Transverse colon (tissue), 4 donors: ENCODE measurements at places on chromosomes 7 and 10.
A peak's percentile ranks its signal among the peaks of the same experiment; 100 is the strongest.

- no peak for DNase-seq
Measured at GRCh38 chr7:45033261-45033930, 33.4 kb downstream of the CCM2 start.

DNA sequence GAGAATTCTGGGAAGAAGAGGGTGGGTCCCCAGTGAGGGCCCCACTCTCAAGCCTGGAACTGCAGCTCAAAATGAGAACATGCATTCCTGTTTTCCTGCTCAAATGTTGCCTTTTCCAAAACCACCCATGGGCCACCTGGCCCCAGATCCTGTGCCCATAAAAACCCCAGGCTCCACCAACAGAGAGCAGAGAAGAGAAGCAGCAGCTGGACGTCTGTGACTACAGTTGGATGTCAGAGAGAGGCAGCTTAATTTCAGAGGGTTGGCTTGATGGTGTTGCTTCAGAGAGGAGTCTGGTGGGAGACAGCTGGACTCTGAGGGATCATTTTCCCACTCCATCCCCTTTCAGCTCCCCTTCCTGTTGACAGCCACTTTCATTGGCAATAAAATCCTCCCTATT, 256.4 kb downstream of the FZD1 start:
- no peak for DNase-seq

- no peak for DNase-seq
Measured at GRCh38 chr7:26964156-26964808, 99.9 kb upstream of the SKAP2 start.

GRCh38 chr7:42091461-42092291, 145.3 kb downstream of the GLI3 start:
- DNase-seq: no peak

GRCh38 chr7:105987046-105987445, 24.0 kb downstream of the CDHR3 start:
- DNase-seq: no peak

- no peak for DNase-seq
Measured at GRCh38 chr7:2982401-2982800, 61.3 kb downstream of the CARD11 start.

DNA sequence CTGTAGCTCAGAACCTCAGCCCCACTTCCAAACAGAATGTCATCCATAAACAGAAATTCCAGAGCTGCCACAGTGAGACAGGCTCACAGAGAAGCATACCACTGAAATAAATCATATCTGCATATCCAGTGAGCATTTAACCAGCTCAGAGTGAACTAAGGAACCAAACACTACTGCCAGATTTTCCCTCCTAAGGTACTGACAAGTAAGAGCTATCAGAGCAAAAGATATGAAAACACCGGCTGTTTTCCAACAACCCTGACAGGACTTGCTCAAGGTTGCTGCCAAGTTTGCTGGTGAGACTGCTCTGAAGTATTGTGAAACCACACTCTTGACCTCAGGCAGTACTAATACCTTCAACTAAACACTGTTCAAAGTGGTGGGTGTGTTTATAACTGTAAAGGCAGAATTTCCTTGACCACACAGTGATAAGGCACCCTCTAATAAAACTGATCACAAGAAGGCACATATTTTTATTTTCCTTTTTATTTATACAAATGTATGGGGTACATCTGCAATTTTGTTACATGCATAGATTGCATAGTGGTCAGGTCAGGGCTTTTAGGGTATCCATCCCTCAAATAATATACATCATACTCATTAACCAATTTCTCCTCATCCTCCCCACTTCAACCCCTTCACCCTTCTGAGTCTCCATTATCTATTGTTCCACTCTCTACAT, 18.3 kb downstream of the SGMS1 start:
- peak; percentile 45 for DNase-seq

GRCh38 chr7:2687338-2687869, 598 bp upstream of the AMZ1 start:
- DNase-seq: no peak

DNA sequence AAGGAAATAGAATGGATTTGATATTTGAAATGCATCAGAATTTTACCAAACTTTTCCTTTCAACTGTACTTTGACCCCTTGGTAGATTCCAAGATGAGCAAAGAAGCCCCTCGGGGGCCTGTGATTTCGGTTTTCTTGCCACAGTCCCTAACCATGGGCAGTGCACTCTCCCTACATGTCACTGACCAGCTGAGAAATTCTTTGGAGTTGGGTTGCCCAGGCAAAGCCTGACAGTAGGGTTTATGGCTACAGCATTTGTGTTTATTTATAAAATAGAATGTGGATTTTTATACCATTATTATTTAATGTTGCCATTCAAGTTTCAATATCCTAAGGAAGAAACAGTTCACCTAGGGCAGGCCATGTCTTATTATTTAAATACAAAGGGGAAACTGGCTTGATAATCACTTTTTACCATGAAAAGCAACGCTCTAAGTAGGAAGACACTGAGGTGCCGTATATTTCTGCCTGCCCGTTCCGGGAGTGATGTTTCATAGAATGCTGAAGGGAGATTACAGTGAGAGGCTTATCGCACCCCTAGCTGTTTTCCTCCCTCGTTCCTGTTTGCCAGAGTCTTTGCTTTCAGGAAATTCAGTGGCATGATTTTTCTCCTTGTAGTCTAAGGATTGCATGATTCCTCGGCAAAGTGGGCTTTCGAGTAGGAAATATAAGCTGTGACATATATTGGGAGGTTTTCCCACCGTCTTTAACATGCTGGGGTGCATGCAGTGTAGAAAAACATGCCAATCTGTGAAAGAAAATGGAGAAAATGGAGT, 35.8 kb downstream of the WIPF3 start:
- no peak for DNase-seq

DNA sequence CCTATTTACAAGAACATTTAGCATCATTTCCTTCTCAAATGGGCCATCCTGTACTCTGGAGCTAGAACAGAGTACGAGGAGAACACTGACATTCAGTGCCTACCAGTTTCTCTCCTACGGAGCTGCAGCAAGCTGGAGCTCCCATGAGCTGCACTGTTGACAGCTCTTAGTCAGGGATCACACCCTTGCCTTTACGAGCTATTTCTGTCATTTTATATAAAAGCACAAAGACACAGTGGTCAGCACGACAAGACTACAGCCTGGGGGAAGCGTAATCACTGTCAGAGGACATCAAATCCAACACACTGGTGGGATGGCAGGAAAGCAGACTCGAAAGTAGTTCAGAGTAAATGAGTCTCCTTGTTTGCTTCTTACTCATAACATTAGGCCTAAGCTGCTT, 2.7 kb downstream of the CDCA7L start:
- no peak for DNase-seq

DNA sequence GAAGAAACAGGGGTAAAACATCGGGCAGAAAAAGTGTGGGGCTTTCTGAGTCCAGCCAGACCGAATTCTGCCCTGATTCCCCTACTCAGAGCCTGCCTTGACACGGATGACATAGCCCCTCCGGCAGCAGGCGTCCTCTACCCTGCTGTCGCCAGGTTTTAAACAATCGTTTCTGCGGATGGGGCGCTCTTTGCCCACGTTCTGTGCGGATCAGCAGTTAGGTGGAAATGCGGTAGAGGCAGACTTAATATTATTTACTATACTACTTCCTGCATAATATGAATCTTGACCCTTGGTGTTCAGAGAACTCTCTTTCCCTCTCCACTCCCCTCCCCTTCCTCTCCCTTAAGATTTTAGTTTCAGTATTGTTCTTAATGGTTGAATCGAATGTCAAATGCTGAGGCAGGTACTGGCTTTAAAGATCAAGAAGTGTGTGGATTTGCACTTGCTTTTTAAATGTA, 2.4 kb downstream of the GATA3 start:
- no peak for DNase-seq

DNA sequence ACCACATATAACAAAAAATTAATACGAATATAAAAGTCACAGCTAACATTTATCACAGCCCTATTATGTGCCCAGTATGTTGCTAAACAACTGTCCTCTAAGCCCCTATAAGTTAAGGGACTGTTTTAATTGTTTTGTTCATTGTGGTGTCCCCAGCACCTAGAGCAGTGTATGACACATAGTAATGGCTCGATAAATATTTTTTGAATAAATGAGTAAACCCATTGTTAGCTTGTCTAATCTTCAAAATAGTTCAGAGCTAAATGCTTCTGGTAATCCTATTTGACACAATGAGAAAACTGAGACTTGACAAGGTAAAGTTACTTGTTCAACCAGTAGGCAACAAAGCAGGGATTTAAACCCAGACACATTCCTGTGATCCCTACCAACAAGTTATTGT, 78.4 kb upstream of the NEUROD6 start:
- no peak for DNase-seq

- no peak for DNase-seq
Measured at GRCh38 chr7:64997164-64997908, 6.5 kb upstream of the ZNF117 start.

DNA sequence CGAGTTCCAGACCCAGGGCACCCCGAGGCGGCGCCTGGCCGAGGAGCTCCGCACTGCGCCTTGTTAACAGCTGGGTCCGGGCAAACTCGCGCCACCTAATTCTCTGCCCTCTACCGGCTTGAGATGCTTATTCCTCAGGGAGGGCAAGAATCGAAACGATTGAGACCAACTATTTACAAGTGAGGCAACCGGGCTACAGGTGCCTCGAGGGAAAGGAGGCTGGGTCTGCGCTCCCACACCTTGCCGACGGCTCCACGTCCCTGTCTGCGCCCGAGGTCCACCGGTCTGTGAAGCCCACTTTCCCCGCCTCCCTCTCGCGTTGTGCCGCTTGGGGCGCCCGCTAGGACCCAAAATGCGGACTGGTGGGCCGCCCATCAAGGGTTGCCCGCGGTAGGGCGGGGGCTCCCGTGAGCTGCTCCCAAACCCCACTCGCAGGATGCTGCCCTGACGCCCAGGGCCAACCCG, 527 bp downstream of the AKR1B1 start:
- peak; percentile 56 for DNase-seq

- no peak for DNase-seq
Measured at GRCh38 chr10:123458933-123459332, 207.2 kb upstream of the GPR26 start.

DNA sequence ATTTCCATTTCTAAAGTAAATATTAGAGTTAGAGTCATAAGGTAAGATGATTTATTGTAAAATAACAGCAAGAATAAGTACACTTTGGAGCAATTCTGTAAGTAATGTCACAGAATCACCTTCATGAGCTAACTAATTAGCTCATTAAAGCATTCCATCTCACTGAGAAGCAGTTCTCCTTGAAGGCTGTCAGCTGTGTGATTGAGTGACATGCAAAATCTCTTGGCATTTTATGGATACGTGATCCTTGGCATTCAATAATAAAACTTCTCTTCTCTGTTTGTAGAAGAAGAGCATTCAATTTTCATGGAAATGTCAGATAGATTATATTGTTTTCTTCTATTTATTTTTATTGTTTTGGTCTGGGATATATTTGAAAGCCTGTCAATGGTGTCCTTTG, 1389.3 kb downstream of the GATA3 start:
- no peak for DNase-seq

DNA sequence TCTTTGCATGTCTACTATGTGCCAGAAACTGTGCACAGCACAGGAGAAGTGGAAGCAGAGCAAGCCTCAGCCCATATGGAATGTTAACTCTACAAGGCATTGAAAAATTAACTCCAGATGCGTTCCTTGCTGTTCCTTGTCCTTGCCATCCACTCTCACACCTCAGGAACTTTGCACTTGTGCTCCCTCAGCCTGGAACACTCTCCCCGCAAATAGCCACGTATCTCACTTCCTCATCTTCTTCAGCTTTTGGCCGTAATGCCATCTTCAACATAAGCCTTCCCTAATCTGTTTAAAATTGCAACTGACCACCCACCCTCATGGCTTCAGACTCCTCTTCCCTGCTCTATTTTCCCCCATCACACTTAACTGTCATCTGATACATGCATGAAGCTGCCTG, 83.2 kb upstream of the CAPZA2 start:
- DNase-seq: no peak

DNA sequence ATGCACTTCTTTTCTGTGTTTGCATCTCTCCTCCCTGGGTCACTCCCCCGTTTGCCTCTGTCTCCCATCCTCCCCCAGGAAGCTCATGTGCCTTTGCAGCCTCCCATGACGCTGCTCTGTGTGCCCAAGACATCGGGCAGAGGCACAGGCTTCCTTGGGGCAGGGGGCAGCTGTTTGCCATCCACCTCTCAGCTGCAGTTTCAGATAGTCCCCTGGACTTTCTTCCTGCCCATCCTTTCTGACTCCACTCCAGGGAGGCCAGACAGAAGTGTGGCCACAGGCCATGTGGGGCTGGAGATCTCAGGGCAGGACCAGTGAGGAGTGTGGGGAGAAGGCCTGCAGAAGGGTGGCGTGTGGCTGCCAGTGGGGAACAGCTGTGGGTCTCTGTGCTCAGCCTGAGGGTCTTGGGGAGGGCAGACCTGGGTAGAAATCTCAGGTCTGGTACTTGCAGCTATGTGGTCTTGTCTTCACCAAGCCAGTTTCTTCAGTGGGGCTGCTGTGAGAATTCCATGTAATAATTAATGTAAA, 10.6 kb upstream of the SAMD8 start:
- no peak for DNase-seq

DNA sequence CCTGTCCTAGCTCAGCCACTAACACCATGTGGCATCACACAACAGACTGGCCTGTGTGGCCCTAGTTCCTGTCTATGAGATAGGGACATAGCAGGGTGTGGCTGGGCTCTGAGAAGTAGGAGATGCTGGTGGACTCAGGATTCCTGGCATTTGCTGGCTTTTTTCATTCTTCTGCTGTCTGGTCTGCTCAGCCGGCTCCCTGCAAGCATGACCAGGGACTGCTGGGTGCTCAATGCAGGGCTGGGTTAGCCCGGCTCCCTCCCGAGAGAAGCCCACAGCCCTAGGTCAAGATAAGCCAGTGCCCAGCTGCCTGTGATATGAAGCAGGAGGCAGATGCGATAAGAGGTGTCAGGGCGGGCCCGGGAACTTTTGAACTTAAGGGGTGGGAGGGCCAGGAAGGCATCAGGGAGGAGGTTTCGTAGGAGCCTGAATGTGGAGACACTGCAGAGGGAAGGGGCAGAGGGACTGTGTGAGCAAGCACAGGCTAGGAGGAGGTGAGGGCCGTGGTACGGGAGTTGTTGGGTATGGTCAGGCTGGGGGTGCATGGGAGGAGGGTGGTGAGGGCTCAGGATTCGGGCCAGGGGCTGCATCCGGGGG, 3.5 kb downstream of the AQP1 start:
- DNase-seq: no peak

DNA sequence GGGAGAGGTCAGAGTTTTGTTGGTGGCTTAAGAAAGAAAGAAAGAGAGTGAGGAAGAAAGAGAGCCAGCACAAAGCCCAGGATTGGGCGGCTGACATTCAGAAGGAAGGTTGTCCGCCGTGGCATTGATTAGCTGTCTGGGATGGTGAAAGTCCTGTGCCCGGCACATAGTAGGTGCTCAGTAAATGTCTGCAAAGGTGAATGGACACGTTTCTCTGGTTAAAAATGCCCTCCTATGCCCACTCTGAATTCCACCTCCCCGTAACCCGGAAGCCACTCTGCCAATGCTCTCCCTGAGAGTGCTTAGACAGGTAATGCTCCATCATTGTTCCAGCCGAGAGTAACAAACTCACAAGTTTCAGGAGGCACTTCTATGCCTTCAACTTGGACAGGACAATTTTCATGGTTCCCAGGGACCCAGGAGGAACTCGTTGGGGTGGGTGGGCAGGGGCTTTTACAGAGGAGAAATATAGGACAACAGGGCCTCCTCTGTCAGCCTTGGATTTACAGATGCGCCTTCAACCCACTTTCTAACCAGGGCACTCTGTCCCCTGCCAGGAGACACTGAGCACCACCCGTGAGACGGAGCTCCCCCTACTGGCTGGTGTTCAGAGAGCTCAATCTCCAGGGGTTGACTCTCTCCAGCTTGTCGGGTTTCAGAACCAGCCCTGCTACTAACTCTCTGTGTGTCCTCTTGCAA, 411.5 kb upstream of the ZMIZ1 start:
- DNase-seq: peak; percentile 86

GRCh38 chr7:124033807-124034753, 1.2 kb upstream of the TMEM229A start:
- DNase-seq: no peak

- DNase-seq: no peak
Measured at GRCh38 chr10:31792745-31793144, 135.9 kb downstream of the ARHGAP12 start.
